ENCODE measurements at places on chromosomes 4 and X.

DNA sequence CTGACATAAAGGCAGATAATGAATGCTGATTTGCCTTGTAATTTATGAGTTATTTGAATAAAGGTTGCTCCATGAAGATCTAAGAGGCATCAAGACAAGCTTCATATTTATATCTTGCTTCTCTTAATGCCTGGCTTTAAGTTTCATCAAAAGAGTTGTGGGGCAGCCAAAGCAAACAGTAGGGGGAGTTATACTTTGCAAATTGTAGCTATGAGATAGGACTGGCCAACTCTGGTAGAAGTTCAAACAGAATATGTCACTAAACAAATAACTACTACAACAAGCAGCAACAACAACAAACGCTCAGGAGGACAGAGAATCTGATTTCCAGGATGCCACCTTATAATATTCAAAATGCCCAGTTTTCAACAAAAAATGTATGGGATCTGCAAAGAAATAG, 69.1 kb upstream of the PLAC1 start:
- no peak for DNase-seq

DNA sequence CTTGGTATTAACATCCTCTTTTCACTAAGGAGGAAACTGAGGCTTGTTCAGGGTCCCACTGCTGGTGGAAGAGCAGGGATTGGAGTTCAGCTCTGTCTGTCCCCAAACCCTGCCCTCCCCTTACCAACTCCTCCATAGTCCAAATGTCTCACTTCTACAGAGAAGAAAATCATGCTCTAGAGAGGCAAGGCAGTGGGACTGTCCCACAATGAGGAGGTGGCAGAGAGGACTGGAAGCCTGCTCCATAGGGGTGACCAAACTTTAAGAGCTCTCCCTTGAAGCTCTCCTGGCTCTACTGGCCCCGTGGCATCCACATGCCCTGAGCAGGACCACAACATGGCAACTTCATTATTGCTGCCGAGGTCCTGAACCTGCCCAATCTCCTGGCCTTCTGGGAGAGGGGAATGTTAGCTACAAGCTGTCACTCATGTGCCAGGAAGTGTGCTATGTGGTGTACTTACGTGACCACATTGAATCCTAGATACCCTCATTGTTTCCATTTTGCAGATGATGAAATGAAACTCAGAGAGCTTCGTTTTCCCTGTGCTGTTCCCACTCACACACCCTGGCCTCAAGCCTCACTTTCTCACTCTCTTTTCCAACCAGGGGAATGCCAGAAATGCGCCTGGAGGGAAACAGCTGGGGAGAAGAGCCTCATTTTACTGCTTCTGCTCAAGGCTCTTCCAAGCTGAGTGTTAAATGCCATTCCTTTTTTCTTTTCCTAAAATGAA, 71.5 kb downstream of the ANAPC4 start:
- no peak for DNase-seq

DNA sequence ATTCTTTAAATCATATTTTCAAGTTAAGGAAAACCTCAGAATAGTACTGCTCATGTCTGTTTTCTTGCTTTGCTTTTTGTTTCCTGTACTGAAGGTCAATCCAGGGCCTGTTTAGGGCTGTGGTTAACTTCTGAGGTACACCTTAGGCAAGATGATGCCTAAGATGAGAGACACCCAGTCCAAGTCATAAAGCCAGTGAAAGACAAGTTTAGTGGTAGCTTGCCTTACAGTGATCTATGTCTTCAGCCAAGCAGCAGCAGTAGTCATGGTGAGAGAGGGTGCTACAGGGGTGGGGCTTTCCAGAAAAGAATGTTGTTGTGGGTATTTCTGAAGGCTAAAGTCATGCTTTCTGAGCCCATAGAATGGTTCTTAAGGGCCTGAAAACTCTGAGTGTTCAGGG, 173.7 kb downstream of the VSIG4 start:
- peak; percentile 49 for DNase-seq

- DNase-seq = no peak
These were observed 3.6 kb downstream of the NOX1 start for GRCh38 chrX:100870527-100870926.

GRCh38 chr4:54541426-54542118, 116.2 kb upstream of the KIT start:
- no peak for DNase-seq

DNA sequence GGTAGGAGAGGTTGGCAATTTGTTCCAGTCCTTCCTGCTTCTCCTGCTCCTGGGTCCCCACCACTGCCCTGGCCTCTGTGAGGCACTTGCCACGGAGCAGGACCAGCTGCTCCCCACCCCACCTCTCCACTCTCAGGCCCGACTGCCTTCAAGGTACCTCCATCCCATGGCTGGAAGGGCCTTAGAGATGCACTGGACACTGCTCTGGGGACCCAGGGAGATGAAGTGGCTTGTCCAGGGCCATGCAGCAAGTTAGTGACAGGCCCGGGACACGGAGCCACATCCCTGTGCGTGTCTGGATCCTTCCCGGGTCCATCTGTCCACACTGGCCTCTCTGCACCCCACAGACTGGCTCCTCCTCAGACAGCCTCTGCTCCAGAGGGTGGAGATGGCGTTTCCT, 105.3 kb downstream of the CPZ start:
- no peak for DNase-seq

DNA sequence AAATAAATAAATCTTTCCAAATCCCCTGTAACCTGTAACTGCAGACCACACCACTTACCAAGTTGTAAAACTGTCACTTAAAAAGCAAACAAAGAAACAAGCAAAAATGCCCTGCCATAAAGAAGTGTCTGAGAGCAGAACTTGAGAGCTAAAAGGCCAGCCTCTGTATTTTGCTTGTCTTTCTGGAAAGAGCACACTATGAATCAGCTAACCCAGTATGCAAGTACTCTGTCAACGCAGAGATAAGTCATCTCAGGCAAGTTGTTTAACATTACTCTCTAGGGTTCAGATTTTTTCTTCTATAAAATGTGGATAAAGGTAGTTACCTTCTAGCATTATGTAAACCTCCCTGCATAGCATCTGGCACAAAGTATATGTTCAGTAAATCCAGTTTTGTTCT, 134.8 kb downstream of the HS3ST1 start:
- DNase-seq = no peak

- DNase-seq = peak; percentile 70
These were observed 210.0 kb upstream of the STK26 start for GRCh38 chrX:131812847-131813825.

GRCh38 chr4:113263274-113263673, 213.8 kb downstream of the ANK2 start:
- no peak for DNase-seq

DNA sequence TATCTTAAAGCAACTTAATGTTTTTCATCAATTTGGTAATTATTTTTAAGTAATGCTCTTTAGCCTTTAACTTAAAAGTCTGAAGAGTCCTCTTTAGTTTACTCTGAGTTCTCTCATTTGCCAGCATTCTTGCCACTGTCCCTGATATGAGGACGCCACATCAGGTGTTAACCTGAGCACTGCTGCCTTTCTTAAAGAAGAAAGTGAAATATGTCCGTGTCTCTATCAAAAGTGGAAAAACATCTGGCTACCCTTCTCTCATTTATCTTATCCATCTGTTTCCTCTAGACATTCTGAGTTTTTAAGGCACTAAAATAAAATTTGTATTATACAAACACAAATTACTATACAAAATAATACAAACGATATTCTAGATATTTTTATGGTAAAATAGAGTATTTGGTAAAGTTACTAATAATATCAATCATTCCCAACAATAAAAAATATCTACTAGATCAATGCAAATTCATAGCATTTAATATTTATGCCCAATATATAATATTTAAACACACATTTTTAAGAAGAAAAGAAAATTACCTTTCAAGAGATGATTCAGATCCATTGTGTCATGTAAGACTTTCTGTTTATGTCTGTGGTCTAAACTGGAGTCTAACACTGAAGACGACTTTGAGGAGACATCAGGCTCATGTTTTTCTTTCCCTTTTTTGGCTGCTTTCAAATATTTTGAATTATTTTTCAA, 14.0 kb downstream of the CFAP97 start:
- DNase-seq = no peak

DNA sequence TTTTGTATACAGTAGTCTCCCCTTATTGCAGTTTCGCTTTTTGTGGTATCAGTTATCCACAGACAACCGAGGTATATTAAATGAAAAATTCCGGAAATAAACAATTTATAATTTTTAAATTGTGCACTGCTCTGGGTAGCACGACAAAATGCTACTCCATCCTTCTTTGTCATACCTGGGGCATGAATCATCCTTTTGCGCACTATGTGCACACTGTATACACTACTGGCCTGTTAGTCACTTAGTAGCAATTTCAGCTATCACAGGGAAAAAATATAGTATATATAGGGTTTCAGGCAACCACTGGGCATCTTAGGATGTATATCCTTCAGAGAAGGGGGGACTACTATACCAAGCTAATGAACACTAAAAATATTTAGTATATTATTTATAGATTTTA, 198.8 kb upstream of the FAT4 start:
- DNase-seq = no peak

- no peak for DNase-seq
These were observed 15.7 kb downstream of the DAPP1 start for GRCh38 chr4:99832321-99832720.

- no peak for DNase-seq
These were observed 289.8 kb downstream of the ADGRL3 start for GRCh38 chr4:61489927-61490326.

GRCh38 chrX:138481649-138482048, 229.9 kb downstream of the FGF13 start:
- no peak for DNase-seq

DNA sequence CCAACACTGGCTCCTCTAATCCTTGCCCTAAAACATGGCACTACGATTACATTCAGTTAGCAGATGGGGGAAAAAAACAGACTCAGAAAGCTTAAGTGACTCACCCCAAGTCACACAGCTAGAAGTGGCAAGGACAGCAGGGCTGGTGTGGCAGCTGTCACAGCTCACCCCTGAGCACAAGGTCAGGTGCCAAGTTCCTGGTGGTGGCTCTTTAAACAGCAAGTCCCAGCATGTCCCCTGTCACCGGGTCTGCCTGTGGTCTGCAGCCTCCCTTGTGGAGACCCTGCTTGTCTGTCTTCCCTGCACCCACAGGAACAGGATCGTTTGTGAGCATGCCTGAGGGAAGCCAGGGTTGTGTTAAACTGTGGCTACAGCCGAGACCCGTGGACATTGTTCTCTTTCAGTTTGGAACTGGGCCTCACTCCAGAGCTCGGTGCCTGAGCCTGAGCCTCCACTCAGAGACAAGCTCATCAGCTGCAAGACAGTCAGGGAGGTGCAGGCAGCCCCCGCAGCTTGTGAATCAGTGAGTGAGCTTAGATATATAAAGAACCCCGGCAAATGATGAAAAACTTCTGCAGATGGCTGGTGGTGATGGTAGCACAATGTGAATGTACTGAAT, 260.8 kb downstream of the BCOR start:
- DNase-seq = peak; percentile 22

DNA sequence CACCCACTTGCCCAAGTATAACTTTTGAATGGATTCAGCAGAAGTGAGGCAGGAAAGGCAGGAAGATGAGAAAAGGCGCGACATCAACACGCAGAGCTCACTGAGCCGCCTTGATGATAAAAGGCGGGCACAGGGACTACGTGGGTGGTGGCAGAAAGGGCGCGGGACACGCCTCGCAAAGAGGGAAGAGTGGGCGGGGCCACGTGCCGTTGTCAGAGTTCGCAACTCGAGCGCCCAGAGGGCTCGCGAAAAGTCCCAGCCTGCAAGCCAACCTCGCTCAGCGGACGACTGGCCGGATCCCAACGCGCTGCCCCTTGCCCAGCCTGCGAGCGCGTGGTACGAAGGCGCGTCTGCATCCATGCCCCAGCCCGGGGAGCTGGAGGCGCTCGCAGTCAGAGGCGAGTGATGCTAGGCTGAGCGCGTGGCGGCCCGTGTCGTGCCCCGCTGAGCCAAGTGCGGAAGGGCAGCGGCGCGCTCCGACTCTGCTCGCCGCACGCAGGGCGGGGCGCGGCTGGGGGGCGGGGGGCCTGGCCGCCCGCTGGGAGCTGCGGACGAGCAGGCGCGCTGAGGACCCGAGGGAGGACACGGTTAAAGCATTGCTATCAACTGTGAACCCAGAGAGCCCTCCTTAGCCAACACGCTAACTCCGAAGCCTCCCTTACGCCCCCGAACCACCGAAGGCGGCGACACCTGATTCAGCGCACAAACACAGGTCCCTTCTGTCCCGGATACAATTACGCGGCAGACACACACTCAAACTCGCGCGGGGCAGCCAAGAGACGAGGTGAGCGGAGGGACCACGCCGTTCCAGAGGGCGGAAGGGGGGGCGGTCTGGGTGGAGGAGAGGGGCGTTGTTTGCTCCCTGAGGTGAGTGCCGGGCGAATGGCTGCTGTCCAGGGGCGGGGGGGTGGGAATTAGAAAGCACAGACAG, at the start of gene UGT8:
UGT8 (plus strand) TSS at position 617 of the 931 bp plus-strand sequence. CDS start 24,074 bp downstream, outside the sequence.
- DNase-seq = peak; percentile 61

DNA sequence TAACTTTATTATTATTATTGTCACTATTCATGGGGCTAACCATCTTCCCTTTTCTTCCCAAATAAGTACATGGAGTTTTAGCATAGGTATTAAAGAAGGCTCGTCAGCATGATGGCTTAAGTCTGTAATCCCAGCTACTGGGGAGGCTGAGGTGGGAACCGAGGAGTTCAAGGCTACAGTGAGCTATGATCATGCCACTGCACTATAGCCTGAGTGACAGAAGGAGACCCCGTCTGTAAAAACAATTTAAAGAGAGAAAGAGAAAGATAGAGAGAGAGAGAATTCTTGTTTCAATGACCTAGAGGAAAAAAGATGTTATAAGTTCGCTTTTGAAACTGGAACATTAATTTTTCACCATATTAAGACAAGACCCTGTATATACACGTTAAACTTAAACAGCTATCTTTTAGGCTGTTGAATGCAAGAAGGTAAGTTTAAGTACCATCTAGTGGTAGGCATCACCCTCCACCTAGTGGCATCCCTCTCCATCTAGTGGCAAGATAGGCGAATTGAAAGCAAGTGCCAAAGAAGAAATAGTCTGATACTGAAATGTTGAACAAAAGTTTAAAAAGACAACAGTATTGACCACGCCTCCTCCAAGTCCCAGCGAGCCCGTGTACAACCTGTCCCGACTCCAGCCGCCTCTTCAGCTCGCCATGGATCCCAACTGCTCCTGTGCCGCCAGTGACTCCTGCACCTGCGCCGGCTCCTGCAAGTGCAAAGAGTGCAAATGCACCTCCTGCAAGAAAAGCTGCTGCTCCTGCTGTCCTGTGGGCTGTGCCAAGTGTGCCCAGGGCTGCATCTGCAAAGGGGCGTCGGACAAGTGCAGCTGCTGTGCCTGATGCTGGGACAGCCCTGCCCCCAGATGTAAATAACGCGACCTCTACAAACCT, 26.0 kb upstream of the YTHDC1 start:
- DNase-seq = peak; percentile 65
